ENCODE measurements at places on chromosomes 6 and 20.

DNA sequence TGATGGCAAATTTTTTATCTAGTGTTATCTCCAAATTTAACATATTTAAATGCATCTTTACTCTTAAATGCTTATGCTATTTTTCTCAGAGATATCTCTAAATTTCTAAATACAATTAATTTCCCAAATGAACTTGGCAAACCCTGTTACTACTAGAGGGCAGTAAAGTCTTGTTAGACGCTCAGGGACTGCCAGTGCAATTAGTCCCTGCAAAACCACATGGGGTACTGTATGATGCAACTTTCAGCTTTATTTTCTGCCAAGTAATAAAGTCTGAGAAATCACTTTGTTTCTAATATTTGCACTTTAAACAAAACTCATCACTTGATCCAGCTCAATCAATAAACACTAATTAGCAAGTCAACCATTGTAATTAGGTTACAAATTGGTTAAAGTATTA, 76.0 kb upstream of the ADGRB3 start:
- DNase-seq: no peak

GRCh38 chr20:59765599-59766177, 161.3 kb downstream of the PHACTR3 start:
- DNase-seq: peak; percentile 50

DNA sequence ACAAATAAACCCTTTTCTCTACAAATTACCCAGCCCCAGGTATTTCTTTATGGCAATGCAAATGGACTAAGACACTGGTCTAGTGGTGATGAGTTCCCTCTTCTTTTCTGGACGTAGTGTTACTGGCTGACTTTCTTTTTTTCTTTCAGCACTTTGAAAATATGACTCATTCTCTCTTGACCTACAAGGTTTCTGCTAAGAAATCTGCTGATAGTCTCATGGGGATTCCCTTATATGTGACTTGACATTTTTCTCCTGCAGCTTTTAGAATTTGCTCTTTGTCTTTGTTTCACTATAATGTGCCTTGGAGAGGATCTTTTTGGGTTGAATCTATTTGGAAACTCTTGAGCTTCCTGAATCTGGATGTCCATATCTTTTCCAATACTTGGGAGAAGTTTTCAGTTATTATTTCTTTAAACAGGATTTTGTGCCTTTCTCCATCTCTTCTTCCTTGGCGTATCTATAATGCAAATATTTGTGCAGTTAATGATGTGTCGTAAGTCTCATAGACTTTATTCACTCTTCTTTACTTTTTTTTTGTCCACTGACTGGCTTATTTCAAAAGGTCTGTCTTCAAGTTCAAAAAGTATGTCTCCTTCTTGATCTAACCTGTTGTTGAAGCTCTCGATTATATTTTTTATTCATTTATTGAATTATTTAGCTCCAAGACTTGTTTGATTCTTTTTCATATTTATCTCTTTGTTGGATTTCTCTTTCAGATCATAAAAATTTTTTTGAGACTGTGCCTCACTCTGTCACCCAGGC, 42.2 kb upstream of the TPD52L1 start:
- no peak for DNase-seq

DNA sequence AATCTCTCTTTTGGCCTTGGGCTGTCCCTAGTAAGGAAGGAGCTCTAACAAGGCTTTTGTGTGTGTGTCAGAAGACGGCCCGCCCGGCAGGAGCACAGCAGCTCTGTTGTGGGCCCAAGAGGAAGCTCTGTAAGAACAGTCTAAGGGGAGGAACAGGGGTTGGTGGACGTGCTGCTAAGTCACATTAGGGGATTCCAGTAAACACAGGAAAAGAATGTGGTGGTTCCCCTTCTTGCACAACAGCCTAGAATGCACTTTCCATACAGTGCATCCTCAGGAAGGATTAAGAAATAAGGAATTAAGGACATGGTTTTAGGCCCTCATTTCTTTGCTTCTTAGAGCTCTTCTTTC, 114.5 kb downstream of the RNF144B start:
- DNase-seq: no peak

GRCh38 chr20:16575390-16576140, 2.3 kb upstream of the KIF16B start:
- DNase-seq: no peak

DNA sequence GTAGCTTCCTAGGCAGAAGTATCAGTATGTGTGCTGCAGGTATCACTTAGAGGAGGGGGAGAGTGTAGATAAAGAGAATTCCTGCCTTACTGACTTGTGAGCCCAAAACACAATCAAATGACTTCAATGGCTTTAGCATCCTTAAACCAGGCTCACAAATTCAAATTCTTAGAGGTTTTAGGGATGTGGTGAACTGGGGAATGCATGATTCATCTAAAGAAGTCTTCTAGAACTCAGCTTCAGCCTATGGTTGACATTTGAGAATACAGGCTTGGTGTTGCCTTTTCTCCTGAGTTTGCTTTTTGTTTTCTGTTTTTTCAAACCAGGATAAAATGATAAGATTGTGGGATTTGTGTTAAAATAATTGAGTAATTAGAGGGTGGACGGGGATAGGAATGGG, 14.4 kb downstream of the SNRPC start:
- DNase-seq: no peak
